ENCODE measurements at places on chromosomes 4 and X. TPM values are rescaled to one million over a fixed set of nuclear protein-coding genes. Genes with fewer than 3 reads are reported as not detected.

Gene TENM3
- polyA plus RNA-seq: 2.7 TPM

Gene PRSS12
- 136 TPM for polyA plus RNA-seq

Gene NR0B1
- not detected for polyA plus RNA-seq

Gene SPANXN3
- polyA plus RNA-seq: not detected

Gene LDOC1
- polyA plus RNA-seq: 11.5 TPM

Gene TMPRSS11D
- polyA plus RNA-seq: not detected

Gene KLF8
- polyA plus RNA-seq: 3.4 TPM

Gene PPP2R2C
- 0.10 TPM for polyA plus RNA-seq

Gene MAGEB17
- polyA plus RNA-seq: 0.06 TPM

Gene MAML3
- polyA plus RNA-seq: 2.8 TPM

Gene STATH
- polyA plus RNA-seq: not detected

Gene FGG
- polyA plus RNA-seq: not detected

Gene POU3F4
- not detected for polyA plus RNA-seq

Gene DGAT2L6
- polyA plus RNA-seq: not detected

Gene MSANTD1
- 0.02 TPM for polyA plus RNA-seq

Gene PRRG1
- polyA plus RNA-seq: 14.1 TPM

Gene HELT
- not detected for polyA plus RNA-seq

Gene H2BW2
- not detected for polyA plus RNA-seq

Gene CPEB2
- polyA plus RNA-seq: 18.6 TPM

Gene CYTL1
- polyA plus RNA-seq: 6.9 TPM

Gene DCAF8L2
- not detected for polyA plus RNA-seq

Gene ASB12
- not detected for polyA plus RNA-seq

Gene ARHGAP36
- not detected for polyA plus RNA-seq

Gene ATP1B4
- polyA plus RNA-seq: not detected

Gene BTK
- 0.05 TPM for polyA plus RNA-seq

Gene KIAA1210
- not detected for polyA plus RNA-seq

Gene HSFX2
- 0.26 TPM for polyA plus RNA-seq

Gene RAB33A
- 4.0 TPM for polyA plus RNA-seq

Gene PDE6B
- 0.15 TPM for polyA plus RNA-seq
